ENCODE measurements at places on chromosomes 5 and 9. TPM values are rescaled to one million over a fixed set of nuclear protein-coding genes. Genes with fewer than 3 reads are reported as not detected.

DNA sequence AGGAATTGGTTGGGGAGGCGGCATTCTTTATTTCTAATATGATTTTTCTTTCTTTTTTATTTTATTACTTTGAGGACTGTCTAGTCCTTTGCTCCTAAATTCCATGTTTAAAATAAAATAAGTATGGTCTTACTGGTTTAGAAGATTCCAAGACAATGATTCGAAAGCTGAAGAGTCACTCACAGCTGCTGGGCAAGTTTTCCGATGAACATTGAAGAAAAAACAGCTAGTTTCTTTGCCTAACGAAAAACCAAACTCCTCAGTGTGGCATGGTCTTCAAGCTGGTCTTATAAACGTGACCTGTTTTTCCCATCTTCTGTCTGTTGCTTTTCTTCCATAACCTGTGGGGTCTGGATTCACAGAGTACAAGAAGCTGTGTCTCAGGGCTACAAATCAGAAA, 25.1 kb downstream of the ZNF474 start:
- DNase-seq = no peak

DNA sequence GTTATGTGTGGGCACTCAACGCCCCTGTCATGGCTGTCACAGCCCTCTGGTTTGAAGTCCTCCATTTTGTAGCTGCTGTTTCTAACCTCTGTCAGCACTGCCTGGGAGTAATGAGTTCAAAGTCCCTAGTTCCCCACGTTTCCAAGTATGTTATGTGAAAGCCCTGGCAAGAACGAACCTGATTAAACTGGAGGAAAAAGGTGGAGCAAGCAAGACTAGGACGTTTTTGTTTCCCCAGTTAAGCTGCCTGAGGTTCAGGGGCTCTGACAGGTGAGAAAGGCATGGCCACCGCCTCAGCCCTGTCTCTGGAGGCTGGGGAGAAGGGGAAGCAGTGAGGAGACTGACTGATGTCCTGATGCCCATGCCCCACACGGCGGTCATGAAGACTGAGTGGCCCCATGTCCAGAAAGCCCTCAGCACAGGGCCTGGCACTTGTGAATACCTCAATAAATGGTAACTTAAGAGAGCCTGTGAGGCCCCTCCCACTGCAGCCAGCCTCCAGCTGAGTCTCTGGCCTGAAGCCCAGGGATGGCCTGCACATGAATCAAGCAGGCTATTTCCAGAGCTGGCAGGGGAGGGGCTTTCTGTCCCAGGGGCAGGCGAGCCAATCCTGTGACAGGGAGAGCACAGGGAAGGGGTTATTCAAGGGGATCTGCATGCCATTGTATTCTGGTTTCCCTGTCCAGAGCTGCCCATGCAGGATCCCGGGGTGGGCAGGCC, 61.8 kb downstream of the PFDN1 start:
- DNase-seq = peak; percentile 88

DNA sequence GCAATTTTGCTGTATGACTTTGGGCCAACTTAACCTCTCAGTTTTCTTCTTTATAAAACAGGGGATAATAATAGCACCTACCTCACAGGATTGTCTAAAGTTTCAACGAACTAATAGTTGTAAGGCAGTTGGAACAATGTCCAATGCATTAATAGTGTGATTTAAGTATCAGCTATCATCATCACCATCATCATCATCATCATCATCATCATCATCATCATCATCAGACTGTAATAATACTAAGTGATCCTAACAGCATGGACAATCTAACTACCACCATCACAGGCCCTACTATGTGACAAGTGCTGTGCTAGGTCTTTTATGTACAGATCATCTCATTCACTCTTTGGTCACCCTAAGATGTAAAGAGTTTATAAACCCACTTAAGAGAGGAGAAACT, 196.0 kb downstream of the MAPKAP1 start:
- no peak for DNase-seq

GRCh38 chr9:129206905-129207304, 28.8 kb upstream of the IER5L start:
- no peak for DNase-seq

GRCh38 chr5:16902846-16903245, 33.2 kb downstream of the MYO10 start:
- no peak for DNase-seq

GRCh38 chr9:82449986-82450385, 461.4 kb downstream of the SPATA31D1 start:
- no peak for DNase-seq

GRCh38 chr9:132488626-132489025, 78.6 kb downstream of the CFAP77 start:
- no peak for DNase-seq

DNA sequence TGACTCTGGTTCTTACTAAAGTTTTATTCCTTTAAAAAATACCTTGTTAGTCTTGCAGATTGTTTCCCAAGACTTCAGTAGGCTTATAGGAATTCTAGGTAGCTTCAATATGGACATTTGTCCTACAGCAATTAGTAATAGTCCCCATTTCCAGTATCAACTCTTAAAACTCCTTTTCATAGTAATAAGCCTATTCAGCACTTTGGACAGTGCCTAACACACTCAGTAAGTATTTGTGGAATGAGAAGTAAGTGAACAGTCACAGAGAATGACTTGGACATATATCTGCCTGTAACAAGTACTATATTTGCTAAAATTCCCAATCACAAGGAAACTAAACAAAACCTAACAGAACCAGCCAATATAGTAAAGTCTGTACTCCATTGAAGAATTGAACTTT, 1291.8 kb upstream of the DMAC1 start:
- DNase-seq = no peak

GRCh38 chr5:89178541-89178940, 295.6 kb upstream of the MEF2C start:
- no peak for DNase-seq

DNA sequence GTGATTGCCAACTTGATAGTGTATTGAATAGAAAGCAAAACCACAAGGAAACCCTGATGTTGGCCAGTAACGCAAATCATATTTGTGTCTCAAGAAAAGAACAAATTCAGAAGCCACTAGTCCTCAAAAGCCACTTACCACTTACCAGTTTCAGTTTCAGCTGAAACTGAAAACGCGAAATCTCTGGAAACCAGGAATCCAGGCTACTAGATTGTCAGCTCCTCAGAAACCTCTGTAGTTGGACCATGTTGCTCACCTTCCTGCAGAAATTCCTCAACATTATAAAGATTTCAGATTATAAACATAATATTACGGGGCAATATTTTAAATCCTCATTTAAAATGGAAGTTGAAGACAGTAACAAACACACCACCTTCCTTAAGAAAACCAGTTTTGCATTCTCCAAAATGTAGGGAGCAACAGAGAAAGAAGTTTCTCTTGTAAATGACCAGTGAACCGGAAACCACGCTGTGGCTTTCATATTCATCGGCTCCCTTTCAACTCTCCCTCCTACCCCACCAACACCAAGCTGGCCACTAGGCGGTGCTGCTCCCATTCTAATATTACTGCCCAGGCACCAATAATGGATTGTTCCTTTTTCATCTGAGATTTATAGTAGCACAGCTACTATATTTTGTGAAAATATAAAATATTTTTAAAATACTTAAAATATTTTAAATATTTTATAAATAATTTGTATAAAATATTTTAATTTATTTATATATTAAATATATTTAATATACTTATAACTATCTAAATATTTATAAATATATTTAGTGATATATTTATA, 8.7 kb upstream of the TMED7 start:
- peak; percentile 95 for DNase-seq

Gene NUTM2F
- not detected for total RNA-seq

- peak; percentile 65 for DNase-seq
These were observed 789 bp downstream of the SEMA6A start for GRCh38 chr5:116573702-116574366.

DNA sequence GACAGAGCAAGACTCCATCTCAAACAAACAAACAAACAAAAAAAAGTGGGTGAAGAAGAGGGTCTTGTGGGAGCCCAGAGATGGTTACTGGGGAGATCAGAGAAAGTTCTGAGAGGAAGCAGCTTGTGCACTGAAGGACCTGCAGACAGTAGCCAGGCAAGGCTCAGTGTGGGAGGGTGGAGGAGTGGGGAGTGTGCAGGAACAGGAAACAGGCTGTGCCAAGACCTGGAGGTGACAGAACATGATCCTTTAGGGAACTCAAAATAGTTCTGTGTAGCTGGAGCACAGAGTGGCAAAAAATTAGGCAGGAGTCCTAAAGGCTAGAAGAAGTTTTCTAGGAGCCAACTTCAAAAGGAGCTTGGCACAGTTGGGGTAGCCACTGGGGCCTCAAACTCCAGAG, 19.2 kb upstream of the NANS start:
- no peak for DNase-seq

DNA sequence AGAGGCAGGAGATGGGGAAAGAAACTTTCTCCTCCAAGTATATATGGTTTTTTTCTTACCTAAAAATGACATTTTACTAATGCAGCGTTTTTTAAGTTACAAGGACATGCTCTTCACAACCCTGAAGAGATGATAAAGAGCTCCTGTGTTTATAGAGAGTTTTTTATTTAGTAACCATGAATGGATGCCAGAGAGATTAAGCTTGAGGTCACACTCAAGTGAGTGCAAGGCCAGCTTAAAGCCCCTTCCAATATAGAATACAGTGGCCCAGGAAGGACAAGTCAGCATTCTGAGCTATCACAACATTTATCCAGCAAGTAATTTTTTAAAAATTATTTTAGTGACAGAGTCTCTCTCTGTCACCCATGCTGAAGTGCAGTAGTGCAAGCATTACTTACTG, 6.7 kb upstream of the HAVCR2 start:
- DNase-seq = no peak

DNA sequence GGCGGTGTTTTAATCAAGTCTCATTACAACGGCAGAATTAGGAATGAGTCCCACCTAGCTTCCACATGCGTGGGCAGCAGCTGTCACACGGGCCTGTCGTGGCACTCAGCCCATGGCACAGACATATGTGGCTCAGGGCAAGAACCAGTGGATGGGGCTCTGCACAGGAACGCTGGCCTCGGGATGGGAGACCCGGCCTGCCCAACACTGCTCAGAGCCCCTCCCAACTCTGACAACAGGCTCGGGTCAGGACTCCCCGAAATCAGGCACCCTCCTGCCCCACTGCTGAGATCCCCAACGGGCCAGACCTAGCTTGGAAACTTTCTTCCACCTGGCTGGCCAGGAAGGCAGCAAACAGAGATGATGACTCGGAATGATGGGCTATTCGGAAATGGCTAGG, 4.9 kb upstream of the SURF6 start:
- DNase-seq = no peak

Gene SLC36A3
- total RNA-seq = not detected

Gene FGF18
- total RNA-seq = 0.35 TPM

Gene TRPM3
- 2.3 TPM for total RNA-seq

DNA sequence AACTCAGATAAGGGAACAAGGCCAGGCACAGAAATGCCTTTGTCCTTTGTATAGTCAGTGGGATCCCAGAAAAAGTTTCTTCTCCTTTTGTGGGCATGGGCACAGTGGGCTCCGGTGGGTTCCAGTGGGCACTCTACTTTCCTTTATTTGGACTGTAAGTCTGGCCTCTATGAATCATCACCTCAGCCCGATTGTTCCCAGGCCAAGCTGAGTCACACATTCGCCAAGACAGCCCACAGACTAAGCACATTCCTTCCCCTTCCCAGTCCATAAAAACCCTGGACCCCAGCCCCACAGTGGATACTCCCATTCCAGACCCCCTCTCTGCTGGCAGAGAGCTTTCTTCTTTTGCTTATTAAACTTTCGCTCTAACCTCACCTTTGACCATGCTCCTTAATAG, 165.0 kb downstream of the FBXL17 start:
- no peak for DNase-seq

Gene NXNL2
- total RNA-seq = 0.40 TPM

Gene SOX30
- total RNA-seq = 0.48 TPM

DNA sequence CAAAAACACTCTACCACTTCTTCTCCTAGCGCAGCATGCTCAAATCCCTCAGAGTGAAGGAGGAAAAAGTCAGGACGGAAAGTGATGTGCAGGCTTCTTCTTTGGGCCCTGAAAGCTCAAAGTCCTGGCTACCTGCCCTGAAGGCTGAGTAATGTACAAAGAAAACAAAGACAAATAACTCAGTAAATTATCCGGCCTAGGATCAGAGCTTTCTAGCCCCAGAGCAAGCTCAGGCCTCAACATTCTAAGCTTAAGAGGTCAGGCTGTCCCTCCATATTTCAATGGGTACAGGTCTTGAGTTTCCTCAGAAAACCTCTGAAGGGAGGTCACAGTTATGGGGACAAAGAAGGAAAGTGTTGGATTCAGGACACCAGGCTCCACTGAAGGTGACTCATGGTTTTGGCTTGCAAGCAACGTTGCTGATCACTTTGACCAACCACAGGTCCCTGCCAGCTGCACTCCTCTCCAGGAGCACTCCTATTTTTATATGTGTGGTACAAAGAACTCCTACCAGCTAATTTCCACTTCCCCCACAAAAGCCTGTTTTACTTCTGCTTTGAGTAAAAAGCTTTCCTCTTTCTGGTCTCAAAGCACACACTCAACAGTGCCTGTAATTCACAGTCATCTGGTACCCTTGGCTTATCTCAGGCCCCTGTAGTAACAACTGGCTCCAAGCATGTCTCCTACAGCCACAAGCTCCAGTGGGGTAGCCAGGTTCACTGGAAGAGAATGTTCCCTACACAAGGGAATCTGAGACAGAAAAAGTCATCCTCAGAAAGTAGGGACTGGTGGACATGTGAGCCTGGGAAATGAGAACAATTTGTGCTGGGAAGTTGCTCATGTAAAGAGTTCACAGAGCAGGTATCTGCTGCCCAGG, 115.7 kb downstream of the UGCG start:
- DNase-seq = peak; percentile 30

Gene GZMA
- total RNA-seq = 0.36 TPM

GRCh38 chr5:96079075-96079474, 117.4 kb upstream of the ELL2 start:
- no peak for DNase-seq

DNA sequence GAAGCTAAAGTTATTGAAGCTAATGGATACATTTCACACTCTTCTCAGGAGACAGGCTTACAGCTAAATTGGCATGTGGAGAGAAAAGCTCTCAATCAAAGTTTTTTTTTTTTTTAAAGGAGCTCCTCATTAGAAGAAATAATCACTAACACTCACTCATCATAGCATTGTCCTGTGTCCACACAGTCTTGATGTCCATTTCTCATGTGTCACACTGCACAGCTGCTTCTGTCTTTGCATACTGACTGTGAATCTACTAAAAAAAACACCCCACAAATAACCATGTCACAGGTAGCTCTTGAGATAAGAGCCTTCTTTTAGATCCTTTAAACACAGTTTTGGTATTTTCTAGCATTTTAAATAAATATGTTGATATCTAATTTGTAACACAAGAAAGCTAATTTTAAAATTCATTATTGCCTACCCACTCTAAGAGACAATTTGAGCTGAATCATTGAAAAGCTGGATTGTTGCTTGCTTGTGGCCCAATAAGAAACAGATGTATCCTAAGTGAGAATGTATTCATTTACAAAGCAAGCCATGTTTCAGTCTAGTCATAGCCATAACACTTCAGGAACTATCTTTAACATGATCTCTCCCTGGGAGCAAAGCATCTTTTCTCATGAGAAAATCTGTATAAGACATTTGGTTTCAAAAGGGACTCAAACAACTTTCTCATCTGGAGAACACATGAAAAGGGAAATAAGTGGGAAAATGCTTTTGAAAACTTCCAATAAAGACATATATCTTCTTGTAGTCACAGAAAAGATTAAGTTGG, 48.1 kb upstream of the PCSK1 start:
- no peak for DNase-seq

- no peak for DNase-seq
These were observed 148.4 kb downstream of the TENT4A start for GRCh38 chr5:6861667-6862066.
